Activated CD8-positive, alpha-beta memory T cell treated with anti-CD3 and anti-CD28 coated beads for 1 hour (primary cell): ENCODE measurements at places on chromosomes 5 and 9.

DNA sequence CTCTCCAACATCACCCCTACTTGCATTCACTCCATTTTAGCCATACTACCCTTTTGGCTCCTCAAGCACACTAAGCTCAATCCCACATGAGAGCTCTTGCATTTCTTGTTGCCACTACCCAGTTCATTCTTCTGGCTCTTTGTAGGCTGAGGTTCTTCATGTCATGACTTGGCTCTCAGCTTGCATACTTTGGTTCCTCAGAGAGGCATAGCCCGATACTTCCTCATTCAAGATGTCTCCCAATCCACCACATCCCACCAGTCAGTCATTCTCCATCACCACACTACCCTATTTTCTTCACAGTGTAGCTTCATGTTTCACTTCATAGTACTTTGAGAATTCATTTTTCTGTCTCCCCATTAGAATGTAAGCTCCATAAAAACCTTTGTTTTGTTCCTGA is 116.7 kb downstream of the NR6A1 start:
- no peak for DNase-seq

GRCh38 chr5:59607138-59607765 is 286.3 kb downstream of the PDE4D start:
- DNase-seq: no peak

DNA sequence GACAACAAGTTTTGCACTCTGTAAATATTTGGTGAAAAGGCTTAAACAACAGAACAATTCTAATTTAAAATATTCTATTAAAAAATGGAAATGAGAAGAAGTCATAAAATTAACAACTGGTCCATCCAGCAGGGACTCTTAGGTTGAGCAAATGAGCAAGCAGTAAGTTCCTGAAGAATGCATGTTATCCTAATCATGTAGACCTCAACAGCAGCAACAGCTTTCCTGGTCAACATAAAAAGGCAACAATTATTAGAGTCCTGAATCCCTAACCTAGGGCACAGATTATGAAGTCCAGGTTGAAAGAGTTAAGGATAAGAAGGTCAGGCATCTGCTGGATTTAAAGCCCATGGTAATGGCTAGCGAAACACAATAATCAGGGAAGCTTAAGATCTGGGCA is 120.9 kb downstream of the SSBP2 start:
- no peak for DNase-seq

DNA sequence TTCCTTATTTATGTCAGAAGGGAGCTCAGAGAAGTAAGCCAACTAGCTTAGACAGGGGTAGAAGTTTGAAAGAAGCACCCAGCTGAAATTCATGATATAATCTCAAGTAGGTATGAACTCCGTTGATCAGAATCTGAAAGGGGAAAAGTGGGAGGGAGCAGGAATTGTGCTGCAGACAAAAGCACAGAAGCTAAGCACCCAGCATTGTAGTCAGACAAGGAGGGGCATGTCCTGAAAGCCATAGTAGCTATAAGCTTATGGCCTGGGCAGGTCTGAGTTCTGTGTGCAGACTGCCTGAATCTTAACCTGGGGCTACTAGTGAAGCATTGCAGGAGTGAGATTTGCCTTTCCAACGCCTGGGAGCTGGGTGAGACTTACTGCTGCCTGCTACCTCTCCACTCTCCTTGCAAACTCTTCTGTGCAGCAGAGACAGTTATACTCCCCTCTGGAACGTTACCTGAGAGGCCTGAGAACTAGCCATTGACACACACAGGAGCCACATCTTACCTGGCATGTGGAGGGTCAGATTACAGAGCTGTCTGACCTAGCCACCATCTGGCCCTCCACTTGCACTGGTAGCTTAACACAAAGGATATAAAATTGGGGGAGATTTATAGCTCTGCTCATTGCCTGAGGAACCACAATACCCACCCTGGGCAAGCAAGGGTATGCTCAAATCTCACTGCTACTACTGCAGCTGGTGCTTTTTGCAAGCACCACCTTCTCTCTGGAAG is 9.8 kb upstream of the CYLC2 start:
- no peak for DNase-seq

DNA sequence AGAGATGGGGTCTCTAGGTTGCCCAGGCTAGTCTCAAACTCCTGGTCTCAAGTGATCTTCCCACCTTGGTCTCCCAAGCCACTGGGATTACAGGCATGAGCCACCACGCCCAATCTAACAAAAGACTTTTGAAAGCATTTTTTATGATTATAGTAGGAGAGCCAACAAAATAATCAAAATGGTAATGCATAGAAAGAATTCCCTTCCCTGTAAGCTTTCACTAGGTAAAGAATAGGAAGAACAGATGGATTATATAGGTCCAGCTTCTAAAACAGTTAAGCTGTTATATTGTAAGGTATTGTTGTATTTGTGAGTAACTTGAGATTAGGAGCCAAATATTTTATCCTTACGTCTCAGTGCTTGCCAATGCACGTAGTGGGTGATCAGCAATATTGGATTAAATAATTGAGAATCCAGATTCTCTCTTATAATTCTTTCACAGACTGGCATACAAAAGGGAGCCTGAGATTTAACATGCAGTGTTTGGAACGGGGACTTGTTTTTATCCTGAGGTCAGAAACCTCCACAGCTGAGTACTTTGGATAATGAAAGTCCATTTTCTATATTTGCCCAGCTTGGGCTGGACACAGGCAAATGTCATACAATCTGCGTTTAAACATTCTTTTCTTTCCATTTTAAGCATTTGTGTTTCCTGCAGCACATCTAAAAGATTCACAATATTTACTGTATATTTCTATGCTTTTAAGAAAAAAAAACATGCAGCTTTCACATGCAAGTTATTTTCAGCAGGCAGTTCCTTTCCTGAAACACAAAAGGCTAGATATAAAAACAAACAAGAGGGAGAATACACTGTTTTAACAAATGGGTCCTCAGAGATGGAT is 238.4 kb downstream of the ARRDC3 start:
- no peak for DNase-seq

GRCh38 chr9:91577633-91578061 is 154.0 kb upstream of the NFIL3 start:
- DNase-seq: no peak

DNA sequence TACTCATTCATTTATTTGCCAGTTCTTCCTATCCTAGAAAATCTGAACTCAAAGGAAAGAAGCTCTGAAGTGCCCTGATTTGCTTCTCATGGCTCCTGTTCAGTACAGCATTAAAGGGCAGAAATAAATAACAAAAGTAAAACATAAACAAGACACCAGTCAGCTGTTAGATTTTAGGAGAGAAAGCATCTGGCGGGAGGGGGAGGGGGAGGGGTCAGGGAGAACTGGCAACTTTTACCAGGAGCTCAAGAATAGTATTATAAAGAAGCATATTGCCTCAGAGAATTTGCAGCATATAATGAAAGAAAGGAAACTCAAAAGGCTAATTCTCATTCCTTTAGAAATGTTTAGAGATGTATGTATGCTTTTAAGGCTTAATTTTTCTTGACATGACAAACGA is 68.1 kb downstream of the SEMA6A start:
- DNase-seq: no peak

GRCh38 chr9:111833941-111834340 is 39.2 kb upstream of the SHOC1 start:
- no peak for DNase-seq
